ENCODE measurements at places on chromosomes 3 and 15.

- DNase-seq: no peak
Measured at GRCh38 chr3:50616770-50617095, 218 bp upstream of the MAPKAPK3 start.

DNA sequence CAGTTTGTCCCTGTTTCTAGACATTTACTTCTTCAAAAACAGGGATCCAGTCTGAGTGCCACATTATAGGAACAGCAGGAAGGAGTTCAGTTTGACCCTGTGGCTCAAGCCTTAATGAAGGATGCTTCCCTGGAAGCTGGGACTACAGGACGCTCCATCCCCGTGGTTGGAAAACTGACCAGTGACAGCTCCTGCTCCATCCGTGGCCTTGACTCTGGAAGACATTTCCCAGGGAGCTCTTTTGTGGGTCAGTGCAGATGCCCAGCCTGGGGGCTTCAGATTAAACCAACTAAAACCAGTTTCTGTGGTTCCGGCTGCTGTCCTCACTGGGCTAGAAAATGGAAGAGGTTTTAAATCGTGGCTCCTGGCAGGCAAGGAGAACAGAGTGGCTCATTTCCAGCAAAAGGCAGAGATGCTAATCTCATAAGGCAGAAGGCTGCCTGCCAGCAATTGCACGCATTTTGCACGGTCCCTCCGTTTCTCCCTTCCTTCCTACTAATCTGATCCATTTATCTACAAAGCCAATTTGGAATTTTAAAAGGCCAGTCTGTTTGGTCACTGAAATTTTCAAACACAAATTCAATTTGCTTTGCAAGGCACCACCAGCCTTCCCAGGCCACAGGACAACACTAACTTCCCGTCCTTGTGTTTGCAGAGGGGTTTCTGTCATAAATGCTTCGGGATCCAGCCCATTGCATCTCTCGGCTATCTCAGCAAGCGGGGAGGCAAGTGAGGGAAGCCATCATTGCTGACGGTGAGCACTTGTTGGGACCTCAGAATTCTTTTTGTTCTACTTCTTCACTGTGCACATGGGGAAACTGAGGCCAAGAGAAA, 6.2 kb upstream of the SSUH2 start:
- DNase-seq: no peak

- no peak for DNase-seq
Measured at GRCh38 chr3:34212175-34212574, 413.7 kb downstream of the PDCD6IP start.

DNA sequence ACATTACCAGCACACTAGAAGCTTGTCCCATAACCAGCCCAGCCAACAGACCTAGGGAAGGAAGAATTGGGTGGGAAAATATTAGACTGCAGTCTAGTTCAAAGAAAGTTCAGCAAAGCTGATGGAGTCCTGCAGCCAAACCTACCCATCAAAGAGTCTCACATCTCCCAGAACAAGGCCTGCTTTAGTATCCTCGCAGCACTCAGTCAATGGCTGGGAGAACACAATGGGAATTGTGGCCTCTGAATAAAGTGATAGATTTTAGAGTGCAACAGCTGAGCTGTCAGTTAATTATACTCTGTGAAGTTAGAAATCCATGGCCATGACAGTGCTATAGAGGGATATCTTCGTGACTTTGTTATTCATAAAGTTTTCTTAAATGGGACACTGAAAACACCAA, 207.2 kb upstream of the NAALADL2 start:
- no peak for DNase-seq

DNA sequence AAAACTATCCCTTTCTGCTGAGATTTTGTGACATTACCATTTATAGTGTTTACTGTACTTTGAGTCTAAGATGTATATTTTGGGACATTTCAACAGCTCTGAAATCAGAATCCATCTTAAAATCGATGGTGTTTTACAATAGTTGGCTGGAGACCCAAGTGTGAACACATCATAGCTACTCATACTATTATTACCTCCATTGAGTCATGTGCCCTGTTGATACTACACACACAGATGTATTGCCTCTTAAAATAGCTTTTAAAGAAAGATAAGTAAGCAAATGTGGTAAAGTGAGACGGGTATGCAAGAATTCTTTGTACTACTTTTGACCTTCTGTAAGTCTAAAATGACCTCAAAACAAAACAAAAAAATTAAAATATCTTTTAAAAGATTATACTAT, 6.7 kb downstream of the LMOD3 start:
- DNase-seq: no peak

DNA sequence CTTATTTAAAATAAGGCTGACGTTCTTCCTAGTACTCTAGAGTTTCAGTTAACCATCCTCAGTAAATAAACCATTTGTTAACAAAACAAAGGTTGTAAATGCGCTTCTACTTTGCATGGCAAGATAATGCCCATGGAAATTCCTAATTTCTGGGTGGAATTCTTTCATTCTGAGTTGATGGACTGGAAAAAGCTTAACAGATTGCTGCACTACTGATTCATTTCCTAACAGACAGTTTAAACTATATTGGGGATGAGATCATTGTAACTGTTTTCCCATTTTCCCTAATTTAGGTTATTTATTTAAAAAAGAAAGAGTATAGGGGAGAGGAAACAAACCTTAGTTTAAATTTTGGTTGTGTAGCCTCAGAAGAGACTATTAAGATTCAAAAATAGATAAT, 342.2 kb downstream of the NLGN1 start:
- no peak for DNase-seq

- DNase-seq: no peak
Measured at GRCh38 chr3:158260392-158260791, 150.5 kb downstream of the RSRC1 start.

DNA sequence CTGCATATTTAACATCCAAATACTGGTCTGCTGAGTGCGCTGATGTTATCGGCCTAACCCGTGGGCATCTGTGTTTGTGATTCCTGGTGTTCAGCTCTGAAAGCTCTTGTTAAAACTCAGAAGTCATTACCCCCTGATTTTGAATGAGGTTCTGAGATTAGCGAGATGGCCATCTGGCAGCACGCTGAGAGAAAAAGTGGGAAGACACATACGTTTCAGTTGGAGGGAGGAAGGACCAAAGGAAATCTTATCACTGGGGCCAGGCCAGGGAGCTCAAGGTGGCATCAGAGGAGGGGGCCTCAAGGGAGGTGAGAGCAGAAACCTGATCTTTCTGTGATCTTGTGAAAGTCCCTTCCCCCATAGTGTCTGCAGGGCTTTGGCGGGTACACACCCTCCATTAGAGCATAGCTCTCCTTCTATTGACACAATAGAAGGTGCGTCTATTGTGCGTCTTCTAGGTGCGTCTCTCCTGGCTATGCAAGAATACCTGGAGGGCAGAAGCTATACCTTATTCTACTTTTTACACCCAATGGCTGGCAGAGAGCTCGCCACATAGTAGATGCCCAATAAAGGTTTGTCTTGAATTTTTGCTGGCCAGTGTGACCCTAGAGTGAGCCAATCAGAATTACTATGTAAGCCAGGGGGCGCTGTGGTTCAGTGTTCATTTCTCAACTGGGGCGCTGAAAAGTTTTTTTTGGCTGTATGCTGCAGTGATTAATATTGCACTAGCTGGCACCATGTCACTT, 182.4 kb downstream of the SHQ1 start:
- DNase-seq: no peak

DNA sequence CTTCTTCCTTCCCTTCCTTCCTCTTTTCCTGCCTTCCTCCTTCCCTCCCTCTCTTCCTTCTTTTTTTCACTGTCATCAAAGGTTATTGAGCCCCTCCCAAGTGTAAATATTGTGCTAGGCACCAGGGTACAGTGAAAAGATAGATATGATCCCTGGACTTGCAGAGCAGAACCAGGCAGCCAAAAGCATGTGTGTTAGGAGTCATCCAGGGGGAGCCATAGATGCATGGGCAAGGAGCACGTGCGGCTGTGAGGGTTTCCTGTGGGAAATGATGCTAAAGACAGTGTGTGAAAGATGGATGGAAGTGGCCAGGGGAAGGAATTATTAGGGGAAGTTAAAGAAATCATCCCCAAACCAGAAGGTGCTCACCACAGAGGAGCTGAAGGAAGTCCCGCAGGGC, 65.2 kb downstream of the NR2F2 start:
- no peak for DNase-seq

GRCh38 chr3:88019024-88019423, 39.8 kb downstream of the CGGBP1 start:
- DNase-seq: no peak

DNA sequence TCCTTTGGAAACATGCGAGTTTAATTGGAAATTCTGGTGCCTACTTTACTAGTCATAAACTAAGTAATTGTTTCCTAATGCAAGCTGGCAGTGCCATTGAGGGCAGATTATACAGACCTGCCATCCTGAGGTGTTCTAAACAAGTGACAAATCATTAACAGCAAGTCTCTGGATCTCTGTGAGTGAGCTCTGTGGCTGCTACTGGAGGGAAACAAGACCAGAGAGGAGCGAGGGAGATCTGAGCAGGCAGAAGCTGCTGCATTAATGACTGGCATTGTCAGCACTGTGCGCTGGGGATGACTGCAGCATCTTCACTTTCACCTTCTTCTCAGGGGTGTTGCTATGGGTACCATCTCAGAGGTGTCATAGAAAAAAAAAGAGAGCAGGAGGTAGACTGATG, 308.4 kb upstream of the DPH6 start:
- no peak for DNase-seq

DNA sequence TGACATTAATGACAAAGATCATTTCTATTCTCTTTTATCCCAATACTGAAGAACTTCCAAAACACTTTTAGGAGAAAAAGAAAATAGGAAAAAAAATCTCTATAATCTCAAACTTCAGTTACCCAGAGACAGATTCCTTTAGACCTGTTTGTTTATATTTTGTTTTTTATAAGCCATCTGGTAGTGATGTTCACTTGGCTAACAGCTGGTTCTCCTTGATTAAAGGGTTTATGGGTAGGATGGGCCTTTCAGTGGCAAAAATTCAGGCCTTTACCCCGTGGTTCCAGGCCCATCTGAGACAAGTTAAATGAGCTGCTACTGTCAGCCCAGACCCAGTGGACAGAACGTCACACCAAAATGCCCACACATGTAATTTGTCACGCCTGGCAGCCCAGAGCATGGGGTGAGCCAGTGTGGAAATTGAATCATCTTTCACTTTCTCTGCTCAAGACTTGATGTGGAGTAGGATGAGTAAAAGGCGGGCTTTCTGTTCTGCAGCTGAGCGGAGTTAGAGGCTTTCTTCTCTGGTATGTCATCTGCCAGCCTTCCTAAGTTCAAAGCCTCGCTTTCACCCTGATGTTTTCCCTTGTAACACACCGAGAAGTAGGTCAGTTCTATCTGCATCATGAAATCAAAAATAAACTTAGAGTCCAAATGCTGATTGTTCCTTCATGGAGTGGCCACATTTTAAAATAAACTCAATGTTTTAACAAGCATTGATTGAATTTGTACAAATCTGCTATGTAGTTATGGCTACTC, 62.5 kb upstream of the SKOR1 start:
- no peak for DNase-seq

- DNase-seq: no peak
Measured at GRCh38 chr3:141184430-141184829, 47.2 kb upstream of the PXYLP1 start.

- no peak for DNase-seq
Measured at GRCh38 chr15:70476441-70476840, 286.9 kb downstream of the UACA start.

DNA sequence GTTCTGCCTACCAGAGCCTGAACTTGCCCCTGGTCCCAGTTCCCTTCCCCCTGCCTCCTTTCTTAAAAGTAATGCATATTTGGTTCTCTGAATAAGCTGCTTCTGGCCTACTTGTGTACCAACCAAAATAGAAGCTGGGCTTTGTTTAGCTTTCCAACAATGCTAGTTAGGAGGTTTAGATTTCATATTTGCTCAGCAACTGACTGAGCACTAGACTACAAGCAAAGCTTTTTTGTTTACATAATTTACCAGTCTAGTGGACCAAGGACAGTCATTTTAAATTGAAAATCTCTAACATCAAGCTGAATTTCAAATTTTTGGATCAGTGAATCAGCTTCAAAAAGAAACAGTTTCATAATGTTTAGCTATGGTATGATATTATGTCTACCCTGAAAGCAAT, 331.2 kb downstream of the ULK4 start:
- no peak for DNase-seq

- no peak for DNase-seq
Measured at GRCh38 chr3:32136703-32137102, 30.3 kb downstream of the GPD1L start.

DNA sequence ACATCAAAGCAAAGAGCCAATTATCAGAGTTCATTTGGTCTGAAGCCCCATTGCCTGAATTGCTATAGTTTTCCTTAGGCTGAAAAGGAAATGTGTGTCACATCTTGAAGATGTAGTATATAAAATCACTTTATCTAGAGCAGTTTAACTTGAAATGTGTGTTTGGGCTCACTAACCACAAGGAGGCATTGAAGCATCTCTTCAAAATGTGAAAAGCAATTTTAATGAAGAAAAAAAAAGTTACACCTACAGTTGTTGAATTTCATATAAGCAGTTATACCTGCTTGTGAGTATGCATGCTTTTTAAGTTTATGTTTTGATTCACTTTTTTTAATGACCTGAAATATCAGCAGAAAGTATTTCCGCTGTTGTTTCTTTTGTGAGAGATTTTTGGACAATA, 129.3 kb downstream of the IQCH start:
- no peak for DNase-seq

- DNase-seq: no peak
Measured at GRCh38 chr3:157700405-157700804, 197.2 kb upstream of the VEPH1 start.

DNA sequence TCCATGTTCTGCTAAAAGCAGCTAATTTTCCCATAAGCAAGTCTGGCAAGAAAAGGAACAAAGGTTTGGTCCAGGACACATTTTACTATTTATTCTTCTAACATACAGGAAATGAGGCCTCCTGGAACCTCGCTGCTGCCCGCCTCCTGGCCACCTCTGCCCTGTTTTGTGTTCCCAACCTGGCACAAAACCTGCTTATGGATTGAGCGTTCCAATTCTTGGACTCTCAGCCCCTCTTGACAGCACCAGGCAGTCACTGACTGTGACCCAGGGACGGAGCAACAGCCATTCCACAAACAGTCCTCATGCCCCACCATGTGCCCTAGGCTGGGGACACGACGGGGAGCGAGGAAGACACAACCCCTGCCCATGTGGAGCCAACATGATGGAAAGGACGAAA, 11.6 kb upstream of the SSUH2 start:
- DNase-seq: no peak

DNA sequence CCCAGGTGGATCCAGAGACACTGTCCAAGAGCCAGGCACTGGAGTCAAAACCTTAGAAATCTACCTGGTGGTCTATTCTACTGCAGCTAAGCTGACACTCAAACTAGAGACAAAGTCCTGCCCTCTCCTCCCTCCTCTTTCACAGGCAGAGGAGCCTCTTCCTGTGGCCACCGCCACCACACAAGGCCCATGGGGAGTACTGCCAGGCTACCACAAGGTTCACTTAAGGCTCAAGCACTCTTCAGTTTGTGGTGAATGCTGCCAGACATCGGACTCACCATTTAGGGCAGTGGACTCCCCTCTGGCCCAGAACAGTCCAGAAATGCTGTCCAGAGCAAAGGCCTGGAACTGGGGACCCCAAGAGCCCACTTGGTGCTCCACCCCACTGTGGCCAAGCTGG, 160.9 kb downstream of the ADAMTS17 start:
- no peak for DNase-seq

GRCh38 chr3:101212730-101213129, 107.6 kb downstream of the IMPG2 start:
- no peak for DNase-seq

Data from cortex of kidney (tissue), 1 donor.